ENCODE measurements at places on chromosomes 2 and 18.

DNA sequence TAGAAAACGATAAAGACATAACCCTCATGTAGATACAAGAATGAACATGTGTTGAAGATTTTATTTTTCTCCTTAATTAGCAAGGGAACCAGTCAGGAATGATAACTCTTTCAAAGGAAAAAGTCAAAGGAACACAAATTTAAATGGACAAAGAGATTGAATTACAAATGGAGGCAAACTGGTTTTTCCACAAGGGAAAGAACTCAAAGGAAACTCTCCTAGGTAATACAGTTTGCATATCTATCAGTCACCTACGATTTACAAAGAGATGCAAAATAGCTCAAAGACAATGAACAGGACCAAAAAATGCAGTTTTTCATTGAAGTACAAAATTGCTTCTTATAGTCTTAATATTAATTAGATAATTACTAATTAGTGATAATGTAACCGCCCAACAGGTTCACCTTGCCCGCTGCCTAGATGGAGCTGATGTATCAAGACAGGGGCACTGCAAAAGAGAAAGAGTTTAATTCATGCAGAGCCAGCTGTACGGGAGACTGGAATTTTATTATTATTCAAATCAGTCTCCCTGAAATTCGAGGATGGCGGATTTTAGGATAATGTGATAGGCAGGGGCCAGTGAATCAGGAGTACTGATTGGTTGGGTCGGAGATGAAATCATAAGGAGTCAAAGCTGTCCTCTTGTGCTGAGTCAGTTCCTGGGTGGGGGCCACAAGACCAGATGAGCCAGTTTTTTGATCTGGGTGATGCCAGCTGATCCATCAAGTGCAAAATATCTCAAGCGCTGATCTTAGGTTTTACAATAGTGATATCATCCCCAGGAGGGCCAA lies 151.0 kb downstream of the TMEM17 start:
- no peak for DNase-seq

DNA sequence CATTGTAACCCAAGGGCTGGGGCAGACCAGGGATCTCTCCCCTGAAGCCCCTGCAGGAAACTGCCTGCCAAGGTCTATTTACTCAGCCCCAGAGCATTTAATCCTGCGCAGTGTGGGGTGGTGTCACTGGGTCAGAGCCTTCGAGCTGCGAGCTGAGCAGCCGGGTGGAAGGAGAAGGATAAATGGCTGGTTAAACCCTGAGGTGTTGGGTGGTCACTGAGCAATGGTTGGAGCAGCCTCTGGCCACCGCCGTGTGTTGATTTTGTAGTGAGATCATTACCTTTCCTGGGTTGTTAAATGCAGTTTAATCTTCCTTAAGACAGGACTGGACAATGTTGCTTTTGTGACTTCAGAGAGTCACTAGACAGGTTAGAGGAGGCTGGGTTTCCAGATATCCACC lies 98.1 kb downstream of the SETBP1 start:
- no peak for DNase-seq

GRCh38 chr2:229993236-229993635 lies 70.9 kb downstream of the FBXO36 start:
- DNase-seq = no peak

- DNase-seq = no peak
Observed at GRCh38 chr18:77127769-77128671, 4.6 kb downstream of the MBP start.

GRCh38 chr18:31424383-31424988 lies 23.1 kb upstream of the DSG3 start:
- no peak for DNase-seq

DNA sequence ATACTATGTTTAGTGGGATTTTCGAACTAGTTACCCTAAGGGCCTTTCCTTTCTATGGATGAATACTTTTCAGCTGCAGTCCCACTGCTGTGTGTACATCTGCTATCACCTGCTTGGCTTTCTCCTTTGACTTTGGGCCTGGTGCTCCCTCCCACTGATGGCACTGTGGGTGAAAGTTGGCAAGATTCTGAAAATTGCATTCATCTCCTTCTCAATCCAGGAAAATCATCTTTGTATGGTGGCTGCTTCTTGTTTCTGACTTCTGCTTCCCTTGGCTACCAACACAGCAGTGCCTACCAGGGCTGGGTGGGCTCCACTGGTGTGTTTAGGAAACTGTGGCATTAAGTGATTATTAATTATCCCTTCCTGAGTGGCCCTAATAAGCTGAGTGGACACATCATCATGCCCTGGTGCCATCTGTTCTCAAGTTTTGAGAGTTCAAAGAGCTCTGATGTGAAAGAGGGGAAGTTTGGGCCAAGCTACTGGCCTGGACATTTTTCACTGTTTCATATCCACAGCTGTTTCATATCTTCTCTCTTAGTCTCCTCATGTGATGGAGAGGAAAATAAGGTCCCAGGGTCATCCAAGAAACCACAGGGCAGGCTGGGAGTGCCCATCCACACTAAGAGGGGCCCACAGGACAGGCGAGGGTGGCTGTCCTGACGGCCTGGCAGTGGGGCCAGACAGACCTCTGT lies 16.7 kb downstream of the HK2 start:
- DNase-seq = no peak

GRCh38 chr18:74152270-74152669 lies 3.9 kb downstream of the TIMM21 start:
- no peak for DNase-seq

DNA sequence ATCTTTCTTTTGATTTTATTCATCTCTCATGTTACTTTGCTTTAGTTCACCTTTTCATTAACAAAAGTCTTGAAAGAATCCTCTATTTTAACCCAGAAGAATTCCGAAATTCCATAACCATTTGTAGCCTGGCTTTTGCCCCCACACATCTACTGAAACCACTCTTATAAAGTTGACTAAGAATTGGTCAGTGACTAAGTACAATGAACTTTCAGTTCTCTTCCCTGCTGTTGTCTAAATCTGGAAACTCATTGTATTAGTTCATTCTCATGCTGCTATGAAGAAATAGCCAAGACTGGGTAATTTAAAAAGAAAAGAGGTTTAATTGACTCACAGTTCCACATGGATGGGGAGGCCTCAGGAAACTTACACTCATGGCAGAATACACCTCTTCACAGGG lies 49.9 kb upstream of the PNPT1 start:
- DNase-seq = peak; percentile 24

DNA sequence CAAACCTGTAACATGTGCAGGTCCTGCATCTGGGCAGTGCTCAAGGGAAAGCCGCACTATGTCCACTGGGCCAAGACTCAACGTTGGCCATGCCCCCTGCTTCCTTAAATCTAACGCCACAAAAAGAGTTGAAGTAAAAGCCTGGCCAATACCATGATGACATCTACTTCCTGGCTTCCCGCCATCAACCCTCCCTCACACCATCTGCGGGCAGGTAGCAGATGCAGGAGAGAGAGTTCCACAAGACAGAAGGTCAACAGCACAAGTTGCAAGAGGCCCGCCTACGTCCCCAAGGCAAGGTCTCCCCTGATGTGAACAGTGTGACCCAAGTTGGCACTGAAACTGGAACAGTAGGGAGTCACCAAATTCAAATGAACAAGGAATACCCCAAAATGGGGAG lies 48.4 kb downstream of the ABCG8 start:
- DNase-seq = no peak

- DNase-seq = peak; percentile 35
Observed at GRCh38 chr2:64201151-64201550, 56.9 kb upstream of the PELI1 start.

DNA sequence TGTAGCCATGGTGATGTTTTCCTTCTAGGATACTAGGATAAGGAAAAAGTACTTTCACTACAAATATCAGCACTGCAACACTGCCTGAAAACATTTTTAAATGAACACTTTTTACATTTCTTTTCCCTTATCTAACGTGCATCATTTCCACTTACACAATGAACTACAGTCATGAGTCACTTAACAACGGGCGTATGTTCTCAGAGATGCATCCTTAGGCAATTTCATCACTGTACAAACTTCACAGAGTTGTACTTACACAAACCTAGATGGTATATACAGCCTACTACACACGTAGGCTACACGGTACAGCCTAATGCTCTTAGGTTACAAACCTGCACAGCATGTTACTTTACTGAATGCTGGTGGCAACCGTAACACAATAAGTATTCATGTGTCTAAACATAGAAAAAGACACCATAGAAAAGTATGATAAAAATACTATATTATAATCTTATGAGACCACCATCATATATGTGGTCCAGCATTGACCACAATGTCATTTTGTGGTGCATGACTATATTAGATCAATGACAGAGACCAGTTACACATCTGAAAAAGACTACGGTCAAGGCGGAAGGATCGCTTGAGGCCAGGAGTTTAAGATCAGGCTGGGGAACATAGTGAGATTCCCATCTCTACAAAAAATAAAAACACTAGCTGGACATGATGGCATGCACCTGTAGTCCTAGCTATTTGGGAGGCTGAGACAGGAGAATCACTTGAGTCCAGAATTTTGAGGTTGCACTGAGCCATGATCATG lies 39.8 kb downstream of the WDR33 start:
- DNase-seq = peak; percentile 21

DNA sequence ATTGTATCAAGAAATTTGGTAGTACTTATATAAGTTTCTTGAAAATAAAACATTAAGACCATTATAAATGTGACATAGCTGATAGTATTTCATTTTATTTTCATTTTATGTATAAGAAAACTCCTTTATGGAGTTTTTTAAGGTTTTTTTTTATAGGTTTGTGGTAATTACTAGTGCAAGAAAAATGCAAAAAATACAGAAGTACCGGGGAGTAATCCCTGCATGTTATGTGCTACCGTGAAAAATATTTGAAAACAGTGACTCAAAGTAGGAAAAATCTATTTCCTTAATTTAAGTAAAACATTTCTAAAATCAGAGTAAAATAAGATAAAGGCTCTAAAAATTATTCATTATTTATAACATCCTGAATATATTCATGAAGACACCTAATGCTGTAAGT lies 21.6 kb downstream of the ZSWIM2 start:
- DNase-seq = no peak

DNA sequence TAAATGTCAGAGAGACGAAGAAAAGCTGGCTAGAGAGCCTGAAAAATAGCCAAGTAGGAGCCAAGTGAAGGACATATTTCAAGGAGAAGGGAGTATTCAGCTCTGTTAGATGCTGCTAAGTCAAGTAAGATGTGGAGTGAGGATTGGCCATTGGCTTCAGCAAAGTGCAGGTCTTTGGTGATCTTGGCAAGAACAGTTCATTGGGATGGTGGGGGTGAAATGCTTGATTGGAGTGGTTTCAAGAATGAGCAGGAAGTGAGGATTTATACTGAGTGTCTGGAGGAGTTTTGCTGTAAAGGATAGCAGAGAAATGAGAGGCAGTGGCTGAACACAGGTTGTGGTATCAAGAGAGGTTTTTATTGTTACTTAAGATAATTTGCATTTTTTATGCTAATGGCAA lies 139.7 kb downstream of the PRPF40A start:
- no peak for DNase-seq

GRCh38 chr2:142112757-142113221 lies 18.0 kb downstream of the LRP1B start:
- DNase-seq = no peak

All from hepatic stellate cell (primary cell).